ENCODE measurements at places on chromosomes 7 and 10.

- DNase-seq, result peak; percentile 74
These were observed 443.2 kb upstream of the SEMA3A start for GRCh38 chr7:84637568-84638338.

GRCh38 chr7:149181450-149181790 lies 13.9 kb upstream of the ZNF282 start:
- DNase-seq, result no peak

- no peak for DNase-seq
These were observed 69.3 kb downstream of the OAT start for GRCh38 chr10:124349231-124349995.

GRCh38 chr10:92164036-92164696 lies 126.7 kb downstream of the CPEB3 start:
- no peak for DNase-seq

- DNase-seq, result peak; percentile 28
These were observed 44.3 kb downstream of the MACC1 start for GRCh38 chr7:20172736-20173334.

- peak; percentile 95 for DNase-seq
These were observed 107.3 kb downstream of the LRRN3 start for GRCh38 chr7:111198255-111198654.

All from kidney epithelial cell (primary cell).